Stimulated activated CD4-positive, alpha-beta T cell treated with anti-CD3 and anti-CD28 coated beads, Interleukin-12 subunit alpha, Interleukin-12 subunit beta, amount 100 ng/mL, for 24 hours (primary cell): ENCODE measurements at places on chromosomes 7 and 10.

DNA sequence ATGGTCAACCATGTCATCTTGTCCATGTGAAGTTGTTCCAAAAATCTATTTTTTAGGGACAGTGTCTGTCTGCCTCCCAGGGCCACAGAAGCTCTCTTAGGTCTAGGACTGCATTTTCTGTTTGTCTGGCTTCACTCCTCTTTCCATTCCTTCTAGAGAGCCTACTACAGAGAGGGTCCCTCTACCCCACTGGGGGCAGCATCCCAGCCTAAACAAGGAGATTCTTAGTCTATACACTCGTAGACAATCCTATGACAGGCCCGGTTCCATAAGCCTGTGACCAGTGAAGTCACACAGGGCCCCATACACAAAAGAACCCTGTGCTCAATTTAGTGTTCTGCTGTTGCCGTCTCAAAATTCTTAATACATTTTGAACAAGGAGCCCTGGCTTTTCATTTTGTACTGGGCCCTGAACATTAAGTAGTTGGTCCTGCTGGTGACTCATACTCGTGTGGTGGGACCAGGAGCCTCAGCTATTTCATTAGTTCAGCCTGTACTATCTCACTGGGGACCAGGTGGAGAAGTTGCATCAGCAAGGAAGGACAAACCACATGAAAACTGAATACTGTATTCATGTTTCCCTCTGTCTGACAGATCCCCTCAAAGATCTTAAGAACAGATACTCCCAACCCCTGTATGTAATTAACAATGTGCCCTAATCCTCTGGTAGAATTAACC lies 23.5 kb upstream of the FAM180A start:
- DNase-seq, result no peak

GRCh38 chr7:11650030-11650429 lies 182.0 kb downstream of the THSD7A start:
- DNase-seq, result no peak

DNA sequence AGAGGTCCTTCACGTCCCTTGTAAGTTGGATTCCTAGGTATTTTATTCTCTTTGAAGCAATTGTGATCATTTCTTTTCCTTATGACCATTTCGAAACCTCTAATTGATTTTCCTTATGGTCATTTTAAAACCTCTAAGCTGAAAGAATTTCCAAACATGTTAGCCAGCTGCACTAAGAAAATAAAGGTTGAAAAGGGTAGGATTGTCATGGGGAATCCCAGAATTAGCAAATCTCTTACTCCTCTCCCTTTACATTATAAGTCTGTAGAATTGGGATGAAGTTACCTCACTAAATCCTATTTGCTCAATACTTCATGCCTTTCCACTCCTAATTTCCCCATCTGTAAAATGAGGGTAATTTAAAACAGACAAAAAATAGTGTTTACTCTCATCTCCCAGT lies 79.5 kb downstream of the FAM185A start:
- DNase-seq, result no peak

GRCh38 chr10:78537018-78537417 lies 503.4 kb downstream of the RPS24 start:
- DNase-seq, result no peak

GRCh38 chr7:148276314-148277041 lies 314.1 kb upstream of the C7orf33 start:
- DNase-seq, result no peak

- DNase-seq, result no peak
These were observed 631 bp downstream of the HPS6 start for GRCh38 chr10:102065561-102066398.

DNA sequence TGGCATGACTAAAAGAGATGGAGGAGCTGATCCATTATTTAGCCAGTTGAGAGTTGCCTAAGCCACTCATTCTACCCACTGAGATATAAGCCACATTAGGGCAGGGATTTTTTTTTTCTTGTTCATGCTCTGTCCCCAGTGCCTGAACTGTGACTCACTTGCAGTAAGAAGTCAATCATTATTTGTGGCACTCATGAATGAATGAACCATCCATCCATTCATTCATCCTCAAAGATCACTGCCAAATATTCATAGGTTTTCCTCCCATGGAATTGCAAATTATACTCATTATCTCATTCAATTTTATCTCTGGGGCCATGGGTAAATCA lies 22.8 kb upstream of the ARID5B start:
- DNase-seq, result no peak

DNA sequence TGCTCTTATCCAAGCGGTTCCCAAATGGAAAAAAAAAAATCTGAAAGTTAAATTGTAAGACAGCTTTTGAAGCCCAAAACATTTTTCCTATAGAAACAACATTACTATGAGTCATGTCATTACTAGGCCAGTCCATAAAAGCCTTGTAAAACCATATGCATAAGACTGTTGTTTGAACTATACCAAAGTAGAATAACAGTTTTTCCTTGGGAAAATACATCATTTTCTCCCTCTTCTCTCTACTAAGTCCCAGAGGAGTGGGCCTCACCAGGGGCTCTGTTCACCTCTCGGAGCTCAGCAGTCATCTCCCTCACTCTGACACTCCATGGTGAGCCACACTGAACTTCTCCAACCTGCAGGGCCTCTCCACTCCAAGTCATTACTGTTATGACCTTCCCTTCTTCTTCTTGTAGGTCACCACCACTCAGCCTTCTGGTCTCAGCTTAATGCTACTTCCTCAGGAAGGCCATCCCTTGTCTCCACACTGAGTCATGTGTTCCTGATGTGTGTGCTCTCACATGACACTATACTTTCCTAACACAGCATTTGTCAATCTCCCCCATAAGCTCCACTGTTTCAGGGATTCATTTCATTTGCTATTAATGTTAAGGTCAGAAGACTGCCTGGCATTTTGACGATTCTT lies 32.5 kb downstream of the ZNF438 start:
- DNase-seq, result no peak

DNA sequence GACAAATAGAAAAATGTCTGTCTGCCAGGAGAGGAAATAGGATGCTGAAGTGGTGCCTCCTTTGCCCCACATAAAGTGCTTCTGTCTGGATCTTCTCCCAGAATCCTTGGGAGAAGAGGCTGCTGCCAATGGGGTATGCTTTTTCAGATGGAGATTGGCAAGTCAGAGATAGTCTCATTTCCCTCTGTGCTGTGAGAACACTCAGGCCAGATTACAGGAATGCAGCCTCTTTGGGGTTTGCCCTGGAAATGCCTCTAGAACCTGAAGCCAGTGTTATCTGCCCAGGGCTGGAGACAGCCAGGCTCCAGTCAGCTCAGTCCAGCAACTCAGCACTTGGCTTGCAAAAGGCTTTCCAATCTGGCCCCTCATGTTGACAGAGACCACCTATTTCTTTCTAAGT lies 119.1 kb upstream of the PHYHIPL start:
- DNase-seq, result no peak

DNA sequence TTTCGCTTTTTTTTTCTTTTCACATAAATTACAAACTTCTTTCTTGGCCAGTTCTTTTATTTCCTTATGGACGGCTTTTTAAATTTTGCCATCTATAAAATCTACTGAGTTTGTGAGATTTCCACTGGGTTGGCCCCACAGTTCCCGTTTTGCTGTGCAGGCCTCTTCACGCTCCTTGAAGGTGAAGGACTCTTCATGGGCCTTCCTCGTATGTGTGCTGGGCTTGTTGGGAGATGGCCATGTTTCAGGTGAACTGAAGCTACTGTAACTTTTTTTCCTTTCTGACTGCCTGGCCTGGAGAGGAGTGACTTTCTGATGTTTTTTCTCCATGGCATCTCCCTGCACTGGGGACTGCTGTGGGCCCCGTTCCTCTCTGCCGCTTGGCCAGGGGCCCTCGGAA lies 262.4 kb downstream of the COBL start:
- DNase-seq, result no peak

- DNase-seq, result peak; percentile 6
These were observed 105.8 kb downstream of the USP6NL start for GRCh38 chr10:11505639-11506038.

- DNase-seq, result no peak
These were observed 61.9 kb downstream of the TES start for GRCh38 chr7:116271963-116272886.

GRCh38 chr7:17713584-17713983 lies 226.7 kb downstream of the SNX13 start:
- DNase-seq, result no peak

DNA sequence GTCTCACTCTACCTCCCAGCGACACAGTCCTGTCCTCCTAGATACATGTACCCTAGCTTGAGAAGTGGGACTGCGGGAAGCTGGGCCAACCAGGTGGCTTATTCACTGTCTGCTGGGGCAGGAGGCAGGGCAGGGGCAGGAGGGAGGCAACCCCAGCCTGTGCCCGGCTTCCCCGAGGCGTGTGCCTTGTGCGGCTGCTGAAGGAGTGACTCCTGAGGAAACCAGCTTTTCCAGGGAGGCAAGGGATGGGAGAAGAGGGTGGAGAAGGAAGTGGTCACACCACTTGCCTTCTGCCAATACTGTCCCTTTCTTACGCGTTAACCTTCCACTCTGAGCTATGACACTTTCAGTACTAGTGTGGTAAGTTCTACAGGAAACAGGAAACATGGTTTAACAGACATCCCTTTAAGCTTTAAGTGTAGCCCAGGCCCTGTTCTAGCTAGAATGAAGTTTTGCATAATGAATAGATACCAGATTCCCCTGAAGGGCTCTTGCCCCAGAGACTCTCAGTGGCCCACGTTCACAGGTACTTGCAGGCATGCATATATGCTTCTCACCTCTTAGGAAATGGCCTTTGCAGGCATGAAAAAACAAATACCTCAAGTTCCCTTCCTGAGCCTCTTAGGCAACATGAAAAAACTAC lies 40.6 kb downstream of the SYPL1 start:
- no peak for DNase-seq

GRCh38 chr10:50326757-50327701 lies 75.7 kb upstream of the ASAH2 start:
- no peak for DNase-seq

- DNase-seq, result no peak
These were observed 58.1 kb downstream of the PARP12 start for GRCh38 chr7:140004672-140005071.

GRCh38 chr10:93816123-93816747 lies 58.5 kb downstream of the LGI1 start:
- no peak for DNase-seq

DNA sequence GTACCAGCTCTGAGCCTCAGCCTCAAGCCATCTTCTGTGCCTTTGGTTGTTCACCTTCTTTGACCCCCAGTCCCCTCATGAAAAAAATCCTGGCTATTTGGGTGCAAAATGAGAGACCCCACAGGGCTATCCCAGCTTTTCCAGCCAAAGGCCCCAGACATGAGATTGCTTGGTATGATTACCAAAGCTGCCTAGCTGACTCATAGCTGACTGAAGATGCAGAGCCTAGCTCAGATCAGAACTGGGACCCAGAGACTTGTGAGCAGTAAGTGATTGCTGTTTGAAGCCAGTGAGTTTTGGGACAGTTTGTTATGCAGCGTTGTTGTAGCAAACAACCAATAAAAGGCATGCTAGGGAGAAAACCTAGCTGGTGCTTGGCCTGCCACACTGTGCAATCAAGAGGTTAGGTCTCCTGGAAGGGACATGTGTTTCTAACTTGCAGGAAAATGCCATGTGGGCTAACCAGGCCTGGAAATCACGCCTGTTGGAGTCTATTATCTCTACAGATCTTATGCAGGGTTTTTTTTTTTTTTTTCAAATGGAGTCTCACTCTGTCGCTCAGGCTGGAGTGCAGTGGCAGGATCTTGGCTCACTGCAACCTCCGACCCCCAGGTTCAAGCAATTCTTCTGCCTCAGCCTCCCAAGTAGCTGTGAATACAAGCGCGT lies 48.0 kb upstream of the DAGLB start:
- DNase-seq, result no peak

- DNase-seq, result no peak
These were observed 48.8 kb downstream of the PLPP4 start for GRCh38 chr10:120505866-120506265.

GRCh38 chr10:84493951-84494848 lies 165.8 kb downstream of the CCSER2 start:
- no peak for DNase-seq

GRCh38 chr7:138369797-138370196 lies 90.3 kb upstream of the TRIM24 start:
- no peak for DNase-seq

GRCh38 chr10:80075781-80076180 lies 2.7 kb upstream of the TMEM254 start:
- no peak for DNase-seq

DNA sequence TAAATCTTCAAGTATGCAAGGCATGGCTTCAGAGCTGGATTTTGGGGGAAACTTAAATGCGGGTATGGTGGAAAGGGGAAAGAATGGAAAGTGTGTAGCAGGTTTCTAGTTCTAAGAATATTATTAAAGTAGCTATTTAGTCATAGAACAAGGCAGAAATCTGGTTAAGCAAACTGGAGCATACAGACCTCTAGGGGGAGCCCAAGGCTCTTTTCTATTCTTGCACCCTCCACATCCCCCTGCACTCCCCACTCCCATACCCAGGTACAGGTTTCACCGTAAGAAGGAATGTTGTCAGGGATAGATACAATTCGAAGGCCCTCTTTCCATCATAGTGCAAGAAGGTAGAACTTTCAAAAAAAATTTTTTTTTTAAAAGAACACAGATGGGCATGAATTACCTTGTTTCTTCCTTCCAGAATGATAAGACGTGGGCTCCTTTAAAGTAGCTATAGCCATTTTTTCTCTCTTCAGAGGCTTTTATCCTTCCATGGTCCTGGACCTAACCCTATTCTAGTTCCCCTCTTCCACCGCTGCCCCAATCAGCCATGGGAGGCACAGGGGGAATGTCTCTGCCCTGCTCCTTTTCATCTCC lies 41.5 kb upstream of the SMIM30 start:
- no peak for DNase-seq

- DNase-seq, result no peak
These were observed 130.9 kb upstream of the ADAM12 start for GRCh38 chr10:126519185-126519584.

DNA sequence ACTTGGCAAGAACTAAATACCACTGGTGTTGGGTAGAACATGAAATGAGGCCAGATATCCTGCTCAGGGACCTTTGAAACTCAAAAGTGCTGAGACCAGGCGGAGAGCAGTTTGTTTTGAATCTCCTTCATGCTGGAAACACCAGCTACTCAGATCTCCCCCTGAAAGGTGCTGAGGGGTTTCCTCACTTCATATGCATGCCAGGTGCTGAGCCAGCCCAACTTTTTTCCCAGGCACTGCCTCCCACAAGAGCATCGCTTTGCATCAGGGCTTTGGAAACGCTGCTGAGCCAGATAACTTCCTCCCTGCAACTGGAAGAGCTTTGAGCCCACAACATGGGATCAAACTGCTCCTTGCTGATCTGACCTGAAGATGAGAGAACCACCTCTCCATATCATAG lies 13.7 kb downstream of the NPTX2 start:
- DNase-seq, result no peak

DNA sequence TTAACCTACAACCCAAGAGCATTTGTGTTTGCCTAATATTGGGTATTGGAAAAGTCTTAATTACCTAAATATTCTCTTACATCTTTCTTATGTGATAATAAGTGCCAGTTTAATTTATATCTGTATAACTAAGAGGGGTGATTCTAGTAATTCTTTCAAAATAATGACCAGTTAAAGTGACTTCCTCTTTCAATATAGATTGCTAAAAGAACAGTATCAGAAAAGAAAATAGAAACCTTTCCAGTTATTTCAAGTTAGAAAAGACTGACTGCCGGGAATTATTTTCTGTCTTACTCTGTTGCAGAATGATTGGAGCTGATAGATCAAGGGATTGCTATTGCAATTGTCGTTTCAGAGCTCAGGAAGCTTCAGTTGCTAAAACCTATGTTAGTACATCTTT lies 525.0 kb upstream of the SEMA3D start:
- DNase-seq, result no peak
